Dermis blood vessel endothelial cell (primary cell): ENCODE measurements at places on chromosomes 12 and 14. TPM values are rescaled to one million over a fixed set of nuclear protein-coding genes. Genes with fewer than 3 reads are reported as not detected.

Gene ETFBKMT
- total RNA-seq: 3.2 and 3.6 TPM in 2 replicates

Gene NFATC4
- 8.8 and 11.1 TPM in 2 replicates for total RNA-seq

Gene HOTAIR
- not detected in 2 replicates for total RNA-seq

Gene SPIC
- not detected in 2 replicates for total RNA-seq

Gene SPX
- total RNA-seq: 0.05 and 0.51 TPM in 2 replicates

Gene ARHGAP5
- total RNA-seq: 59.9 and 92.9 TPM in 2 replicates

Gene FOXJ2
- total RNA-seq: 4.9 and 7.4 TPM in 2 replicates

Gene TCL1B
- not detected in 2 replicates for total RNA-seq

Gene CDC42BPB
- total RNA-seq: 118 and 175 TPM in 2 replicates

Gene SDSL
- total RNA-seq: 2.4 and 3.3 TPM in 2 replicates

Gene GPRC5A
- total RNA-seq: 3.2 and 10.7 TPM in 2 replicates

Gene PZP
- 0.70 and 2.4 TPM in 2 replicates for total RNA-seq

Gene PPP1R1A
- total RNA-seq: 0.17 TPM in 1 of 2 replicates, not detected in the other

Gene SPATA7
- 8.0 and 8.8 TPM in 2 replicates for total RNA-seq

Gene IQSEC3
- total RNA-seq: under 0.01 and 0.05 TPM in 2 replicates

Gene C12orf60
- 1.7 and 2.0 TPM in 2 replicates for total RNA-seq

Gene OR4E2
- not detected in 2 replicates for total RNA-seq

Gene GUCY2C
- total RNA-seq: not detected in 2 replicates

Gene PKP2
- 1.2 and 4.9 TPM in 2 replicates for total RNA-seq

Gene VRTN
- total RNA-seq: not detected in 2 replicates
